ENCODE measurements at places on chromosomes 5 and 9.

DNA sequence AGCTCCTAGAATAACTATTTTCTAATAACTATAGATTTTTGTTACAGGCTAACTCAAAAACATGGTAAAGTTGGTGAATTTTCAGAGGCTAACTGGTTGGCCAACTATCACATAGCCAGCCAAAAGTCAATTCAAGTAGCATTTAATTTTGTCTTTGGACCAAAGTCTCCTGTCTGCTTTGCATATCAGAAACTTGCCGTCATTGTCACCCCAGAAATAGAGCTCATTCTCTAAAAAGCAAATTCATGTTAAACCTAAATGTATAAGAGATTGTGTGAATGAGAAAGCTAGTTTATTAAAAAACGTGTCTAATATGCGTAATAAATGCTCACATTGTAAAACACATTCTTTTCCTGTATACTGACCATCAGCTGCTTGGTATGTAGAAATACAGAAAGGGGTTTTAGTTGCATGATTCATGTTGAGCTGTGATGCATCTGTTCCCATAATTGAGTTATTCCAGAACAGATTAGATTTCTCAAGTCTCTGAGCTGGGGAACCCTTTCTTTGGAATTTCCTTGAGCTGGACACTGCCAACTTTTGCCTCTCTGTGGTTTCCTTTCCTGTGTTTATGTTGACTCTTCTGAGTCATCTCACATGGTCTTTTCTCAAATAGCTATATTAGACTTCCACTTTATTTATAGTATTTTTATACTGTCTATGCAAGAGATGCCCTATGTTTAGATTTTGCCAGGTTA lies 7.3 kb downstream of the SRFBP1 start:
- DNase-seq, result no peak

DNA sequence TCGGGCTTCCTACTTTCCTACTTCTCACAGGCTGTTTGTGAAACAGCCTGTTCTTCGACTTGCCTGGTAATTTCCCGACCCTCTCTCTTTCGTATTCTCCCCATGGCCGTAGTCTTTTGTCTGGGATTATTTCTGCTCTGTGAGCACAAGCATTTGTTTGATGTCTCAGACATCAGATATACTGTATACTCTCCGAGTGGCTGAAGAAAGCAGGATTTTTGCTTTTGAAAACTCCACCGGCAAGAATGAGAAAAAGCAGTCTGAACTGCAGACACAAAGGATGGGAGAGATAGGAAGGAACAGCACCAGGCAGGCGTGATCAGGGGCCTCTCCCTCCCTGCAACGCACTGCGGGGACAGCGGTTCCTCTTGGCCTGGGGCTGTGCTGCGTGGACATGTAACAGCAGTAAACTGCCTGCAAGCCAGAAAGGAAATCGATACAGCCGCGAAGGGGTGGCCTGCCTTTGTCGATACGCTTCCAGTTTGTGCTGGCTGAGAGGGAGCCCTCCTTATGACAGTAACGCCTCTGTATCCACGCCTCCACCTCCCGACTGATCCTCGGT lies 313.9 kb upstream of the TLE4 start:
- no peak for DNase-seq

DNA sequence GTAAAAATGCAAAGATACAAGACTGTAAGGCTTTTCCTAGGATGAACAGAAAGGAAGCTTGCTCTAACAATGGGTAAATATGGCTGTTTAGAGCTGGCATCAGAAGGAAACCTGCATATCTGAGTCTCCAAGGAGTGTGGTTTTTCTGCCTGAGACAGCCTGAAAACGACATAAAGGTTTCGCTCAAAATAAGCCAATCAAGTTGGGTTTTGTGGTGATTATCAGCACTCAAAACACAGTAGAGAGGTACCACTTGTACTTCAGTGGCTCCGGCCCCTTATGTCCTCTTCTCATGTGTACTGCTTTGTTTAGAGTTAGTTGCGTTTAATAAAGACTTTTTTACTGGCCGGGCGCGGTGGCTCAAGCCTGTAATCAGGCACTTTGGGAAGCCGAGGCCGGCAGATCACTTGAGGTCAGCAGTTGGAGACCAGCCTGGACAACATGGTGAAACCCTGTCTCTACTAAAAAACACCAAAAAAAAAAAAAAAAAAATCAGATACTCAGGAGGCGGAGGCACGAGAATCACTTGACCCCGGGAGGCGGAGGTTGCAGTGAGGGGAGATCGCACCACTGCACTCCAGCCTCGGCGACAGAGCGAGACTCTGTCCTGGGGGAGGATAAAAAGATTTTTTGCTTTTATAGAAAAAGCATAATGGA lies 39.4 kb downstream of the KLF9 start:
- no peak for DNase-seq

GRCh38 chr9:92963831-92964606 lies 16.7 kb downstream of the FGD3 start:
- no peak for DNase-seq

GRCh38 chr9:69120380-69121154 lies 53.5 kb upstream of the TJP2 start:
- no peak for DNase-seq

GRCh38 chr5:945691-946551 lies 53.2 kb downstream of the TRIP13 start:
- no peak for DNase-seq

- DNase-seq, result no peak
Observed at GRCh38 chr5:95984287-95984938, 22.8 kb upstream of the ELL2 start.

GRCh38 chr9:105262497-105262896 lies 18.0 kb downstream of the SLC44A1 start:
- DNase-seq, result no peak

DNA sequence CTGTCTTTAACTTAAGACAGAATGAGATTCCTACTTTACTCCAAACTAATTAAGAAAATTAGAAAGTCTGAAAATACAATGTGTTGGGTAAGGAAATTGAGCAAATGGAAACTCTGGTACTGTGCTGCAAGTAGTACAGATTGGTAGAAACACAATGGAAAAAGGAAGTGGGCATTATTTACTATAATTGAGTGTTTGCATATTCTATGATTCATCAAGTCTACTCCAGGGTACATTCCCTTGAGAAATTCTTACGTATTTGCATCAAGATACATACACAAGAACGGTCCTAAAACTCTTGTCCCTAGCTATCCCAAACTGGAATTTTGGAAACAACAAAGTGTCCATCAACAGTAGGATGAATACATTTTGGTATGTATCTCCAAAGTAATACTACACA lies 123.5 kb upstream of the TARS1 start:
- DNase-seq, result no peak

GRCh38 chr5:141186897-141187512 lies at the start of gene PCDHB9:
PCDHB9 (plus strand) TSS chr5:141187161; CDS start chr5:141187319, 158 bp downstream.
- no peak for DNase-seq

GRCh38 chr9:128144239-128145181 lies 4.7 kb upstream of the LCN2 start:
- no peak for DNase-seq

DNA sequence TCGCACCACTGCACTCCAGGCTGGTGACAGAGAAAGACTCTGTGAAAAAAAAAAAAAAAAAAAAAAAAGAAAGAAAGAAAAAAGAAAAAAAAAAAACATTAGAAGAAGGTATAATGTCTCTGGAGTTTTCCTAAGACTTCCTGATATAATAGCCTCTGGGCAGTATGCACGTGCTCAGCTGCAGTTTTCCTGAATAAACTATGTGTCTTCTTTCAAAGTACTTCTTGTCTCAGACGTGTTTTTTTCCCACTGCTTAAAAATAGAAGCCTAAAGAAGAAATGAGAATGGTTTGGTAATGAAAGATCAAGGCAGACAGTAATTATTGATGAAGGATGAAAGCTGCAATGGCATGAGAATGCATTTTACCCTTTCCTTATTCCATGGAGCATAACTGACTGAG lies 148.1 kb upstream of the TRPC7 start:
- DNase-seq, result no peak

DNA sequence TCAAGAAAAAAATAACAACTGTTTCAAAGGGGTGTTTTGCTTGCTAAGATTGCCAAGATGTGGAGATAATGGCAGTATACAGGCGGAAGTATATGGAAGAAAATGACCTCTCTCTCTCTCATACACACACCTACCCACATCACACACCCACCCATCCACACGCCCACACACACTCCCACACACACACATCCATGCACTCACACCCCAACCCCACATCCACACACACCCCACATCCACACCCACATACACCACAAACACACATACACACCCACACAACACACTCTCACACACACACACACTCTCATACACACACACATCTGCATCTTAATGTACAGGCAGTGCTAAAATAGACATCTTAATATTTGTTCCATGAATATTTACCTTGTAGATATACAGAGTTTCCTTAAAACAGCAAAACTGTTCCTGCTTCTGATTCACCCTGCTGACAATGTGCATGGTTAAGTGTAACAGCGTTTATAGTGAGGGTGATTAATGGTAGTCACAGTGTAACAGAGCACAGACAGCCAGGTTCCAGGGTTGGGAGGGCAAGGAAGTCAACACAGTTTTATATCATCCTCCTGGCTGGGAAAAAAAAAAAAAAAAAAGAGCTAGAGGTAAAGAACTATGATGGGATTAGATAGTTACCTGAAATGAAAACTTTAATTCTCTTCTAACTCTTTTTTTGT lies 8.3 kb downstream of the BHMT2 start:
- DNase-seq, result no peak

- no peak for DNase-seq
Observed at GRCh38 chr5:119811458-119811857, 182.1 kb downstream of the FAM170A start.

DNA sequence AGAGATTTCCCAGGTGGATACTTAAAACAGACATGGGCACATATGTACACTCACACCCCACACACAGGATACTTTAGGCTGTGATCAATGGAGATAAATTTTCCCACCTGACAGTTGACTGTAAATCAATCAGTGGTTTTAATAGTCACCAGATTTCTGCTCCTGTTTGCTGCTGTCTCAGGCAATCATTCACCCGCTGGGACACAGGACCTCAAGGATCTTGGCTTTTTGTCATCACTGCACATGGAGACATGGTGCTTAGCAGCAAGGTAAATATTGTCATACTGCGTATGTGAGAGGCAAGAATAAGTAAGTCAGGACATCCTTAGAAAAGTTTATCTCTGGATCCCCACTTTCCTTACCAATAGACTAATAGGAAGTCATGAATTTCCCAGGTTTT lies 60.8 kb upstream of the KLF9 start:
- no peak for DNase-seq

GRCh38 chr9:32603914-32604852 lies 31.2 kb upstream of the NDUFB6 start:
- no peak for DNase-seq

GRCh38 chr5:80963521-80963895 lies 3.3 kb downstream of the RASGRF2 start:
- no peak for DNase-seq

DNA sequence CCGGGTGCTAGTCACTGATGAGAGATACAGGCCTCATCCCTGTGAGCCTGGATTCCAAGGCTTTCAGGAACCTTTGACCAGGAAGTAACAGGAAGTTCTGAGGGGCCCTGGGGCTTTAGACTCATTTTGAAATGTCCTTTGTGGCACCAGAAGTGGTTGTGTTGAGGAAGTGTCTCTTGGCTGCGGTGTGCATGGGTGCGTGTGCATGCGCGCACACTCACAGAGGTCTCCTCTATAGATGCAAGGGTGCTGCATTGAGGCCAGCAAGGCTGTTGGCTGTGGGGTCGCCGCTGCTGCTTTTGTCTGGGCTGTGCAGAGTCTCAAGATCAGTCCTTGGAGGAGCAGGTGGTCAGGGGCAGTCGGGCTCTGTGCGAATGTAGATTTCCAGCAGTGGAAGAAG lies 7.6 kb downstream of the RAB24 start:
- no peak for DNase-seq

DNA sequence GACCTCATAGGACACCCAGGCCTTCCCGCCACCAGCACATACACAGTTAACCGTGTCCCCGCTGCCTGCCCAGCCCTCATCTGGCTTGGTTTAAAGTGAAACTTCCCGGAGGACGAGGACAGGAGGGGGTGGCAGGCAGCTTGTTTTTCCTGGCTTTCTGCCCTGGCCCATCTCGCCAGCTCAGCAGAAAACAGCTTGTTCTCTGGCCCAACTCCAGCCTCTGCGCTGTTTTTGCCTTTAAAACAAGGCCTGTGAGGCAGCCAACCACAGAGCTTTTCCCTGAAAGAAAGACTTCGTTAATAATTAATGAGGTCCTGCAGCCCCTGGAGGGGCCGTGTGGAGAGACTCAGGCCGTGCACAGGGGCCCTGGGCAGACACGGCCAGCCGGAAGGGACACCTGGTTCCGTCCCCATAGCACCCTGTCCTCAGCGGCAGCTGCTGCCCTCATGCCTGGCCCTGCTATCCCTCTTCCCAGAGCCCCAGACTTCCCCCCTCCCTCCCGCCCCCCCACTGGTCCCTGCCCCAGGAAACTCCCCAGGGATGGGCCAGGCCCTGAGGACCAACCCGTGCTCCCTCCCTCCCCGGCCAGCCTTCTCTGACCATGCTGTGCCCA lies 108.7 kb downstream of the RXRA start:
- peak; percentile 97 for DNase-seq

DNA sequence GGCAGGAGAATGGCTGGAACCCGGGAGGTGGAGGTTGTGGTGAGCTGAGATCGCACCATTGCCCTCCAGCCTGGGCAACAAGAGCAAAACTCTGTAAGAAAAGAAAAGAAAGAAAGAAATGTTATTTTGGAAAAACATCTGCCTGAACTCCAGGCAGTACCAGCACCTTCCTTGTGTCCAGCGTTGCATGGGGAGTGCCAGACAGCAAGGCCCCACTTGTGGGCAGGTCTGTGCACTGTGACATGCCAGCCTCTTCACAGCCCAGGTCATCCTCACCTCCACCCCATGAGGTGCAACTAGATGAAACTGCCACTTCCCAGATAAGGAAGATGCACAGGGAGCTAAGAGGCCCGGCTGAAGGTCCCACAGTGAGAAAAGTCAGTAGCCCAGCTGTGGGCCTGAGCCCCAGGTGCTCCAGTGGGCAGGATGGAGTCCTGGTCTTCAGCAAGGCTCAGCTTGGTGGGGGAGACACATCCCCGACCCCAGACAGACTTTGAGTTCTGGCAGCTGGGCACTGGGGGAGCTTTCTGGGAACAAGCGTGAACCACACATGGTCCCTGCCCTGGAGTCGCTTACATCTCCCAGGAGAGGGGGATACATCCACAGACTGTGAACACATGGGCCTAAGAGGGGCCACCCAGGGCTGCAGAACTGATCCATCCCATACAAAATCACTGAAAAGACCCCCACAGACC lies 146.9 kb upstream of the IER5L start:
- DNase-seq, result no peak

GRCh38 chr5:111143910-111144309 lies 51.8 kb downstream of the WDR36 start:
- DNase-seq, result no peak

Measured in left renal pelvis (tissue), 4 donors.